ENCODE measurements at places on chromosomes 7 and 10. TPM values are rescaled to one million over a fixed set of nuclear protein-coding genes. Genes with fewer than 3 reads are reported as not detected.

The IL15RA gene
- 1.8 TPM for polyA plus RNA-seq

The WNT2 gene
- polyA plus RNA-seq = 0.70 TPM

The C10orf67 gene
- polyA plus RNA-seq = 2.1 TPM

The TRIL gene
- polyA plus RNA-seq = 42.1 TPM

The GTF2I gene
- 281 TPM for polyA plus RNA-seq

The GSDME gene
- 17.1 TPM for polyA plus RNA-seq

The FAM25G gene
- polyA plus RNA-seq = not detected

The CYP3A7 gene
- 0.53 TPM for polyA plus RNA-seq

The MYH16 gene
- polyA plus RNA-seq = 0.06 TPM

The CYP2E1 gene
- polyA plus RNA-seq = 2.4 TPM

The SLC18A3 gene
- polyA plus RNA-seq = not detected
